Activated CD4-positive, alpha-beta memory T cell treated with anti-CD3 and anti-CD28 coated beads for 36 hours (primary cell): ENCODE measurements at places on chromosomes 5 and 9. TPM values are rescaled to one million over a fixed set of nuclear protein-coding genes. Genes with fewer than 3 reads are reported as not detected.

DNA sequence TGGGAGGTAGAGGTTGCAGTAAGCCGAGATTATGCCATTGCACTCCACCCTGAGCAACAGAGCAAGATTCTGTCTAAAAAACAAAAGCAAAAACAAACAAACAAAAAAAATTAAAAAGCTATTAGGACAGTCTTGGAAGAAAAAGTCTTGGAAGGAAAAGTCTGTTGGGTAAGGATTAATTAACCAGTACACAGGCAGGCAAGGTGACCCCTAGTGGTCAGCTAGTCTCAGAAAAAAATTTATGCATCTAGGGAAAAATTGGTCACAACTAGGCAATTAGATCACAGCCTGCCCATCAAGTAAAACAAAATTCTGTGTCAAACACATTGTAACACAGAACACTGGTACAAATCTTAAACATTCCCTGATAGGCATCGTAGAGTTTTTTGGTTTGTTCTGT lies 6.7 kb upstream of the ANKRD18B start:
- peaks cover 5% of the 10 kb centered on the region for H3K27me3 ChIP-seq
- no peaks in the 10 kb centered on the region for H3K36me3 ChIP-seq
- no peak overlapping the region for H3K4me3 ChIP-seq
- H3K27ac ChIP-seq: no peak overlapping the region
- H3K4me1 ChIP-seq: no peaks in the 10 kb centered on the region
- DNase-seq: no peak

DNA sequence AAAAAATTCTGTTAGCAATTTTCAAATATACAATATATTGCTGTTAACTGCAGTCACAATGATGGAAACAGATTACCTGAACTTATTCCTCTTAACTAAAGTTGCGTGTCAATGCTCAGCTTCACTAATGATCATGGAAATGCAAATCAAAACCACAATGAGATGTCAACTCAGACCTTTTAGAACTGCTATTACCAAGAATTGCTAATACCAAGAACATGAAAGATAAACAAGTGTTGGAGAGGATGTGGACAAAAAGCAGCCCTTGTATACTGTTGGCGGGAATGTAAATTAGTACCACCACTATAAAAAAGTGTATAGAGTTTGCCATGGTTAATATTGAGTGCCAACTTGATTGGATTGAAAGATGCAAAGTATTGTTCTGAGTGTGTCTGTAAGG lies 1409.7 kb upstream of the CDH18 start:
- H3K27me3 ChIP-seq: no peaks in the 10 kb centered on the region
- H3K4me3 ChIP-seq: no peak overlapping the region
- DNase-seq: no peak
- H3K4me1 ChIP-seq: no peaks in the 10 kb centered on the region

DNA sequence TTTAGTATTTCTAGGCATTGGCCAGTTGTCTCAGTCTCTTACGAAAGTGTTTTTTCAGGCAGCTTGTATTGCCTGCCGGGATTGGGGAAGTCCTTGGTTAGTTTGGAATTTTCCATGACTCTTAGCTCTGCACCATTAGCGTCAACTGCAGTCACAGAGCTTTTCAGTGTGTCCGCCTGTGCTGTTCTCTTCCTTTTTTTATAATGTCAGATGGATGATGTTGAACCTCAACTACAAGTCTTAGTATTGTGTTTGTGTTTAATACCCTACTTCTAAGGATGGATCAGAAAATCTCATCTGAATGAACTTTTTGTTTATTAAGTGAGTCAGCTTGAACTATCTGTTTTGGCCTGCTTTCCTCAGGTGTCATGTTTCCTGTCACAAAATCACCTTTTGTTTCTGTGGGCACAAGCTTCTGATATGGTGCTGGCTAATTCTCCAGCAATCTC lies 33.1 kb downstream of the ATP6V0E1 start:
- H3K27ac ChIP-seq: peak overlapping the region; percentile 74
- no peak for DNase-seq
- no peak overlapping the region for H3K4me3 ChIP-seq
- no peaks in the 10 kb centered on the region for H3K27me3 ChIP-seq

GRCh38 chr9:105958587-105958986 lies 264.2 kb downstream of the TMEM38B start:
- H3K36me3 ChIP-seq: no peaks in the 10 kb centered on the region
- H3K4me1 ChIP-seq: no peaks in the 10 kb centered on the region
- H3K27me3 ChIP-seq: no peaks in the 10 kb centered on the region
- H3K4me3 ChIP-seq: no peak overlapping the region
- DNase-seq: no peak

GRCh38 chr5:58722160-58722559 lies 139.3 kb downstream of the RAB3C start:
- no peaks in the 10 kb centered on the region for H3K4me1 ChIP-seq
- no peak overlapping the region for H3K27ac ChIP-seq
- no peaks in the 10 kb centered on the region for H3K36me3 ChIP-seq

GRCh38 chr9:38127271-38127839 lies 58.3 kb upstream of the SHB start:
- H3K27ac ChIP-seq: no peak overlapping the region
- peaks cover 8% of the 10 kb centered on the region for H3K27me3 ChIP-seq
- no peak overlapping the region for H3K4me3 ChIP-seq
- H3K4me1 ChIP-seq: no peaks in the 10 kb centered on the region

GRCh38 chr9:29211580-29212396 lies 1638.5 kb upstream of the C9orf72 start:
- peaks cover 9% of the 10 kb centered on the region for H3K4me1 ChIP-seq
- no peaks in the 10 kb centered on the region for H3K36me3 ChIP-seq
- H3K27me3 ChIP-seq: peaks cover 44% of the 10 kb centered on the region
- H3K4me3 ChIP-seq: no peak overlapping the region
- peak; percentile 51 for DNase-seq
- H3K27ac ChIP-seq: no peak overlapping the region

DNA sequence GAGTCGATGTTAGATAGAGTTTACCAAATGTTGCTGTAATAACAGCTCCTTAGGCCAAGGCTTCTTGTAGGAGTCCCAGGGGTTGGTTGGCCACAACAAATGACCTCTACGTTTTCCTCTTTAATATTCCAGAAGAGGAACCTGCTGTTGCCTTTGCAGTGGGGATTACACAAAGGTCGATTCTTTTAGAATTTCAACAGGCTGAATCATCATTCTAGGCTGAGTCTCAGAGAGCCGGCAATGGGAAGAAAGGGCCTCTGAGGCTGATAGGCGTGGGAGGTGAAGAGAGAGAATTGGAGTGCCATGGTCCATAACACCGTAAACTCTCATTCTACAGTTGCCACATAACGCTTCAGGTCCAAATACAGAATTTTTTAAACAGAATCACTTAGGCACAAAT lies 405.9 kb upstream of the DAP start:
- H3K36me3 ChIP-seq: no peaks in the 10 kb centered on the region
- no peak overlapping the region for H3K4me3 ChIP-seq
- no peaks in the 10 kb centered on the region for H3K4me1 ChIP-seq
- H3K27ac ChIP-seq: no peak overlapping the region
- H3K27me3 ChIP-seq: peaks cover 6% of the 10 kb centered on the region

DNA sequence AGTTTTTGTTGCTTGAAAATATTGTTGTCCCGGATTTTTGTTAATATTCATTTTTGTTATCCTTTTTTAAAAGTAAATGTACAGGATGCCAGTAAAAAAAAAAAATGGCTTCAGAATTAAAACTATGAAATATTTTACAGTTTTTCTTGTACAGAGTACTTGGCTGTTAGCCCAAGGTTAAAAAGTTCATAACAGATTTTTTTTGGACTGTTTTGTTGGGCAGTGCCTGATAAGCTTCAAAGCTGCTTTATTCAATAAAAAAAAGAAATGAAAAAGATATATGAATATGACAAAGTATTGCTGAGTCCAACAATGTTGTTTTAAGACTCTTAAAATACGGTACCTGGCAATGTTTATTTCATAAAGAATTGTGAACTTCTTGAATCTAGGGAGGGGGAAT lies 82.9 kb downstream of the PIK3R1 start:
- H3K4me1 ChIP-seq: peaks cover 33% of the 10 kb centered on the region
- no peaks in the 10 kb centered on the region for H3K27me3 ChIP-seq
- H3K4me3 ChIP-seq: no peak overlapping the region
- DNase-seq: no peak

DNA sequence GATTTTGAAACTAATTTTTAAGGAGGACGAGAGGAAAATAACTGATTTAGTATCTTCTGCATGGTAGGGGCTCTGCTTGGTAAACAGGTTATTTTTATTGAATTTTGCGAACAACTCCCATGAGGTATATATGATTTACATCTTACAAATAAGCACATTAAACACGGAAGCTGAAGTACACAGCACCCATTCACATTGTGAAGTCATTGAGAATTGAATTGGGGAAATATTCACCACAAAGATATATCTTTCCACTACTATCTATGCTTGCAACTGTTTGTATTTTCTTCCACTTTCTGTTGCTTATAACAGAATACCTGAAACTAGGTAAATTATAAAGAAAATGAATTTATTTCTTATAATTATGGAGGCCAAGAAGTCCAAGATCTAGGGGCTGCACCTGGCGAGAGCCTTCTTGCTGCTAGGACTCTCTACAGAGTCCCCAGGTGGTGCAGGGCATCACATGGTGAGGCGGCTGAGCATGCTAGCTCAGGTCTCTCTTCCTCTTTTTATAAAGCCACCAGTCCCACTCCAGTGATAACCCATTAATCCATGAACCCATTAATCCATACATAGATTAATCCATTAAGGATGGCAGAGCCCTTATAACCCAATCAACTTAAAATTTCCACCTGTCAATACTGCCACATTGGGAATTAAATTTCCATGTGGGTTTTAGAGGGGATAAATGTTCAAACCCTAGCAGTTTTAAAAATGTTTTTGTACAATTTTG lies 79.0 kb upstream of the ZNF608 start:
- no peak overlapping the region for H3K4me3 ChIP-seq
- H3K36me3 ChIP-seq: no peaks in the 10 kb centered on the region
- H3K27ac ChIP-seq: no peak overlapping the region
- no peak for DNase-seq

GRCh38 chr5:111734013-111734412 lies 23.0 kb downstream of the NREP start:
- peaks cover 2% of the 10 kb centered on the region for H3K36me3 ChIP-seq
- no peak overlapping the region for H3K4me3 ChIP-seq
- peaks cover 2% of the 10 kb centered on the region for H3K4me1 ChIP-seq
- DNase-seq: no peak

GRCh38 chr5:4700871-4701270 lies 439.3 kb upstream of the ADAMTS16 start:
- H3K4me1 ChIP-seq: no peaks in the 10 kb centered on the region
- no peak for DNase-seq
- no peak overlapping the region for H3K4me3 ChIP-seq
- H3K36me3 ChIP-seq: no peaks in the 10 kb centered on the region

GRCh38 chr9:84827216-84827765 lies 157.8 kb downstream of the NTRK2 start:
- no peak overlapping the region for H3K4me3 ChIP-seq
- no peaks in the 10 kb centered on the region for H3K4me1 ChIP-seq
- H3K36me3 ChIP-seq: no peaks in the 10 kb centered on the region
- H3K27ac ChIP-seq: no peak overlapping the region

GRCh38 chr5:72152545-72152944 lies 45.3 kb downstream of the MAP1B start:
- H3K36me3 ChIP-seq: no peaks in the 10 kb centered on the region
- H3K27me3 ChIP-seq: peaks cover 11% of the 10 kb centered on the region
- no peak for DNase-seq
- no peak overlapping the region for H3K4me3 ChIP-seq
- H3K4me1 ChIP-seq: peaks cover 4% of the 10 kb centered on the region

DNA sequence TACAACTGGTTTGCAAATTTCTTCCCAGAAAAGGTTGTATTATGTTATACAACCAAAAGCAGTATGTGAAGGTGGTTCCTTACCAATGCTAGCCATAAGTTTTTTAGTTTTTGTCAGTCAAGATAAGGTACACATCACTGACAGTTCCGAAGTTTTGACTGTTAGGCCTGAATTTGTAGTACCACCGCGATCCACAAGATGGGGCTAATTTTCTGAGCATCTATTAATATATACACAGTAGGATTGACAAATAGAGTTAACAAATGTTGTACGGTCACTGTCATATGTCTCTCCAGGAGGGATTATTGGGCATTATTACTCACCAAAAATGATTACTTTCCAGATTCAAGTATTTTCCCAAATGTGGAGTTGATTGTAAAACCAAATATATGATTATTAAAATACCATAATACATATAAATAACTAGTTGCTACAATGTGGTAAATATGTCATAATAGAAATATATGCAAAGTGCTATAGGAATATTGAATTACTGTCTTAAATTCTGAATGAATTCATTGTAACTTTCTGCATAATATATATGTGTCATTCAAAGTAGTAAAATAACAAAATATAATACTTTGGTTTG lies 28.4 kb upstream of the LRRC19 start:
- H3K27me3 ChIP-seq: no peaks in the 10 kb centered on the region
- DNase-seq: peak; percentile 58
- no peaks in the 10 kb centered on the region for H3K4me1 ChIP-seq
- H3K4me3 ChIP-seq: no peak overlapping the region

GRCh38 chr5:141512911-141513626 lies 24.2 kb downstream of the PCDHGC5 start:
- H3K27ac ChIP-seq: peak overlapping the region; percentile 74
- peak; percentile 66 for DNase-seq
- peaks cover 30% of the 10 kb centered on the region for H3K4me1 ChIP-seq
- peaks cover 19% of the 10 kb centered on the region for H3K36me3 ChIP-seq
- peak overlapping the region; percentile 71 for H3K4me3 ChIP-seq
- H3K27me3 ChIP-seq: no peaks in the 10 kb centered on the region

DNA sequence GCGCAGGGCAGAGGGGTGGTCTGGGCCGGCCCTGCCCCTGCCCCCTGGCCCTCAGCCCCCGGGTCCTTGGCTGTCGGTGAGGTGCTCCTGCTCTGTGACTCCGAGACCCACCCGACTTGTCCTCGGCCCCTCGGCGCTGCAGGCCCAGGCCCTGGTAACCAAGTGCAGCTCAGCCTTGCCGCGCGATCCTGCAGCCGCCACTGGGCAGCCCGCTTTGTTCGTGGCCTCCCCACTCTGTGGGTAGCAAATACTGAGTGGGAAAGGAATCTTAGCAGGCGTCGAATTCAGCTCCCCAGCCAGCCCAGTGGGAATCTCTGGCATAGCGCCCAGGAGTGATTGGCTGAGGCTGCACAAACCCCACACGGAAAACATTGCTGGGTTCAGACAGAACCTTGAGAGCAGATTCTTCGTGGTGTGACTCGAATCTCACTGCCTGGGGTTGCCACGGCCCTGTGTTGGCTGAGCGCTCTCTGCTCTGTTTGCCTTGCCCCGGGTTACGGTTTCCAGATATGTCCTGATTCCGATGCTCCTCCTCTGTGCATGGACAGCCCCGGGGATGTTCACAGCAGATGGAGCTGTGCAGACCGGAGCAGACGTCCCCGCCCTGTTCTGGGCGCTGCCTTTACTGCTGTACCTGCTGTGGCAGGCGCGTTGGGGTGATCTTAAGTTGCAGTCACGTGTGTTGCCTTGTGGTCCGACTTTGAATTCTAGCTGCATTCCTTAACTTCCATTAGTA lies 13.4 kb upstream of the EXOC3 start:
- no peak for DNase-seq
- H3K4me3 ChIP-seq: no peak overlapping the region
- no peaks in the 10 kb centered on the region for H3K4me1 ChIP-seq

Gene ELAVL2
- not detected for total RNA-seq

Gene PCDHB10
- total RNA-seq: not detected

Gene KCNV2
- not detected for total RNA-seq

Gene PCDHGA8
- total RNA-seq: not detected

Gene MARCOL
- total RNA-seq: not detected

Gene PRRC1
- 44.0 TPM for total RNA-seq

Gene TAF11L5
- total RNA-seq: not detected

Gene F12
- total RNA-seq: 5.1 TPM

Gene SYK
- not detected for total RNA-seq

Gene RAI14
- total RNA-seq: 5.4 TPM

Gene CTXN3
- not detected for total RNA-seq

Gene CCL21
- total RNA-seq: not detected

Gene CWC27
- total RNA-seq: 31.4 TPM

Gene RNF183
- 0.36 TPM for total RNA-seq

Gene TMEM174
- total RNA-seq: not detected
